ENCODE measurements at places on chromosomes 4 and X.

DNA sequence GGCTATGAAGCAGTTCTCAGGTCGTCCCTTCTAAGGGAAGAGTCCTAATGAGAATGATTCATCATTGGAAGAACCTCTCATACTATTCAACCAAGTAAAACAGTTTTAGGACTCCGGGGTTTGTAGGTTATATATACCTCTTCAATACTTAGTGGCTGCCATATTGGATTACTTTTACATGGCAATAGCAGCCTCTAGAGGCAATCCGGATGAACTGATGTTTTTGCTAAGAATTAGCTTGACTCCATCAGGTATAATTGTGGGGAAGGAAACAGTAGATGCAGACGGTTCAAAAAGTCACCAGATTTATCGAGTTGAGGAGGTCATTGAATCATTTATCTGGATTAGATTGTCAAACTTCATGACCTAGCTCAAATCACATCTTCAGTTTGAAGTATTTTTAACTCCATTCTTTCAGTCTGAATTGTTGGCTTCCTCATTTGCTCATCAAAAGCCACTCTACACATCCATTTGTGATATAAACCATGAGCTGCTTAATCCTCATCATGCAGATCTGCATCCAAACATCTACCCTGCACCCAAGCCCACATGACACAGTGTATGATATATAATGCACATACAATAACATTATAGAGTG lies 28.4 kb downstream of the GUCY1B1 start:
- no peak for DNase-seq

- no peak for DNase-seq
Measured at GRCh38 chrX:44705817-44706551, 137.8 kb upstream of the DUSP21 start.

DNA sequence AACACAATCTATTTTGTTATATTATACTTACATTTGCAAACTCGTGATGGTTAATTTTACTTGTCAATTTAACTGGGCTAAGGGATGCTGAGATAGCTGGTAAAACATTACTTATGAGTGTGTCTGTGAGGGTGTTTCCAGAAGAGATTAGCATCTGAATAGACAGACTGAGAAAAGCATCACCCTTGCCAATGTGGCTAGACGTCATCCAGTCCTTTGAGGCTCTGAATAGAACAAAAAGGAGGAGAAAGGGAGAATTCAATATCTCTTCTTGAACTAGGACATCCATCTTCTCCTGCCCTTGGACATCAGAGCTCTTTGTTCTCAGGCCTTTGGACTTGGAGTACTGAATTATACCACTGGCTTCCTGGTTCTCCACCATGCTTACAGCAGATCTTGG lies 154.6 kb downstream of the EPHA5 start:
- DNase-seq = no peak

DNA sequence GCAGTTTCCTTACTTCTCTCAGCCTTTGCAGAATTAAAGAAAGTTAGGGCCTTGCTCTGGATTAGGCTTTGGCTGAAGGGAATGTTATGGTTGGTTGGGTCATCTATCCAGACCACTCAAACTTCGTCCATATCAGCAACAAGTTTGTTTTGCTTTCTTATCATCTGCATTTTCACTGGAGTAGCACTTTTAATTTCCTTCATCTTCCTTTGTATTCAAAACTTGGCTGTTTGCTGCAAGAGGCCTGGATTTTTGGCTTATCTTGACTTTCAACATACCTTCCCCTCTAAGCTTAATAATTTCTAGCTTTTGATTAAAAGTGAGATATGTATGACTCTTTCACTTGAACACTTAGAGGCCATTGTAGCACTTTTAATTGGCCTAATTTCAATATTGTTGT lies 126.7 kb upstream of the CENPE start:
- DNase-seq = no peak

- no peak for DNase-seq
Measured at GRCh38 chrX:150763810-150764209, 70.6 kb downstream of the MTMR1 start.

GRCh38 chr4:91222014-91222413 lies 1081.8 kb upstream of the GRID2 start:
- no peak for DNase-seq
